Cardiac muscle cell (in vitro differentiated cells and primary cell): ENCODE measurements at places on chromosomes 2 and 18. TPM values are rescaled to one million over a fixed set of nuclear protein-coding genes. Genes with fewer than 3 reads are reported as not detected.

- peaks cover 5% of the 10 kb centered on the region for H3K4me1 ChIP-seq
- peaks cover 3% of the 10 kb centered on the region for H3K36me3 ChIP-seq
- H3K4me3 ChIP-seq, result no peak overlapping the region
- DNase-seq, result no peak
These were observed 89.7 kb downstream of the KCTD1 start for GRCh38 chr18:26458526-26459232.

GRCh38 chr2:222606306-222606705 is 49.6 kb downstream of the FARSB start:
- no peak overlapping the region for H3K4me3 ChIP-seq
- no peak overlapping the region for H3K27ac ChIP-seq
- H3K4me1 ChIP-seq, result no peaks in the 10 kb centered on the region
- DNase-seq, result no peak
- no peaks in the 10 kb centered on the region for H3K27me3 ChIP-seq
- no peaks in the 10 kb centered on the region for H3K36me3 ChIP-seq

DNA sequence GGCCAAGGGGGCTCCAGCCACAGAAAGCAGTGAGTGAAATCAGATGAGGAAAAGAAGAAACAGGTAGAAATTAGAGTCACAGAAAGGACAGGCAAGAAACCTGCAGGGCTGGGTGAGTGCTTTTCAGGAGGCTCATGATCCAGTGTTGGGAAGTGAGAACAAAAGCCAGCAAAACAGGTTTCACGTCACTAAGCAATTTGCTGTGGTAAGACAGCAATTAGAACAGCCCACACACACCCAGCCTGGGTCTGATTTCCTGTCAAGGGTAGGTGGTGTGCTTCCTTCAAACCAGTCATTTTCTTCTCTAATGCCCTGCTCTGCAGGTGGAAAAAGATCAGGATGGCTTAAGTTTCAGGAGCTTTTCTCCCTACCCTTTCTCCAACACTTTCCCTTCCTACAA is 52.9 kb upstream of the XDH start:
- no peaks in the 10 kb centered on the region for H3K27me3 ChIP-seq
- H3K36me3 ChIP-seq, result no peaks in the 10 kb centered on the region
- no peak overlapping the region for H3K27ac ChIP-seq
- no peak for DNase-seq
- H3K4me3 ChIP-seq, result no peak overlapping the region

DNA sequence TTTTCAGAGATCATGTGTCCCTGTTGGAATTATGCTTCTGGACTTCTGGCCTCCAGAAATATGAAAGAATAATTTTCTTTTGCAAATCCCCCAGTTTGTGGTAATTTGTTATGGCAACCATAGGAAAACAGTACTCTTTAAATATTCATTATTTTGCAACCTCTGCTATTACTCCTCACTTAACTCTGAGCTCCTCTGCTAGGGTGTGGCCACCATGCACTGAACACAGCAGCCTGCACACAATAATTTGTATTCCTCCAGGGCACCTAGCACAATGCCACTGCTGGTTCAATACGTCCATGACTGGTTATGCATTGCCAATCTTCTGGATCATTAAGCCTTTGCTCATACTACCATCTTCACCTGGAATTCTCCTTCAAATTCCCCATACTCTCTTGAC is 232.0 kb downstream of the CNTNAP5 start:
- no peaks in the 10 kb centered on the region for H3K36me3 ChIP-seq
- H3K27me3 ChIP-seq, result no peaks in the 10 kb centered on the region
- no peak overlapping the region for H3K27ac ChIP-seq

GRCh38 chr2:148360662-148361061 is 283.9 kb upstream of the EPC2 start:
- no peaks in the 10 kb centered on the region for H3K27me3 ChIP-seq
- no peaks in the 10 kb centered on the region for H3K36me3 ChIP-seq
- H3K4me3 ChIP-seq, result no peak overlapping the region

DNA sequence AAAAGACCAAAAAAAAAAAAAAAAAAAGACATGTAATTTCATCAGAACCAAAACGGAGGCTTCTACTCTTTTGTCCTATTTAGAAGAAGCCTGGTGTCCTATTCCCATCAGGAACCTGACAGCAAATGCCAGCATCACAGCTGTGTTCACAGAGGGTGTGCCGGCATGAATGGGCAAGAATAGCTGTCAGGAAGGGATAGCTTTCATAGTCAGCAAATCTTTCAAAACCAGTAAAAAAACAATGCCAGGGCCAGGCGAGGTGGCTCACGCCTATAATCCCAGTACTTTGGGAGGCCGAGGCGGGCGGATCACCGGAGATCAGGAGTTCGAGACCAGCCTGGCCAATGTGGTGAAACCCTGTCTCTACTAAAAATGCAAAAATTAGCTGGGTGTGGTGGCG is 231.8 kb upstream of the PXDN start:
- DNase-seq, result no peak
- no peaks in the 10 kb centered on the region for H3K27me3 ChIP-seq
- no peak overlapping the region for H3K27ac ChIP-seq
- peaks cover 16% of the 10 kb centered on the region for H3K4me1 ChIP-seq
- H3K36me3 ChIP-seq, result no peaks in the 10 kb centered on the region

DNA sequence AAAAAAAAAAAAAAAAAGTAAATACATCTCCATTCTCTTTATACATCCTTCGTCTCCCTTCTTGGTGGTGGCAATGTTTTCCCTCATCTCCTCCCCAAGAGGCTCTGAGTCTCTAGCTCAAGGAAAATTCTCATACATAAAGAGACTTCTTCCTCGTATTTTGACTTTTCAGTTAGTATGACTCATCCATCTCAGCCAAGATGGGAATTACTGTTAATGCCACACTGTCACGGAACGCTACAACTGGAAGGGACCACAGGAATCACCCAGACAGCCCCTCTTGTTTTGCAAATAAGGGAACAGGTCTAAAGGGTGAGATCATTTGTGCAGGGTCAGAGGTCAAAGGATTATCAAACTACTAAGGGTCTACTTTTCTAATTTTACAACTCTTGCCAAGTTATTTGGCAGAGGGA is 19.5 kb downstream of the NFE2L2 start:
- H3K27ac ChIP-seq, result peak overlapping the region; percentile 7
- no peak for DNase-seq
- no peak overlapping the region for H3K4me3 ChIP-seq
- peaks cover 13% of the 10 kb centered on the region for H3K4me1 ChIP-seq
- no peaks in the 10 kb centered on the region for H3K27me3 ChIP-seq

Gene HDAC4
- total RNA-seq, result 24.0 and 41.6 TPM in 2 replicates

Gene DPP4
- total RNA-seq, result not detected in 2 replicates

Gene GRB14
- total RNA-seq, result 6.4 and 7.8 TPM in 2 replicates
